ENCODE measurements at places on chromosomes 1 and 21.

- DNase-seq = peak; percentile 89
These were observed 61.7 kb upstream of the ADAR start for GRCh38 chr1:154669464-154670282.

- DNase-seq = peak; percentile 80
These were observed 11.0 kb upstream of the LHX4 start for GRCh38 chr1:180218806-180219765.

- peak; percentile 82 for DNase-seq
These were observed 26.7 kb upstream of the RPTN start for GRCh38 chr1:152185544-152186391.

GRCh38 chr21:24590261-24590660 is 1017.0 kb downstream of the MRPL39 start:
- DNase-seq = no peak

DNA sequence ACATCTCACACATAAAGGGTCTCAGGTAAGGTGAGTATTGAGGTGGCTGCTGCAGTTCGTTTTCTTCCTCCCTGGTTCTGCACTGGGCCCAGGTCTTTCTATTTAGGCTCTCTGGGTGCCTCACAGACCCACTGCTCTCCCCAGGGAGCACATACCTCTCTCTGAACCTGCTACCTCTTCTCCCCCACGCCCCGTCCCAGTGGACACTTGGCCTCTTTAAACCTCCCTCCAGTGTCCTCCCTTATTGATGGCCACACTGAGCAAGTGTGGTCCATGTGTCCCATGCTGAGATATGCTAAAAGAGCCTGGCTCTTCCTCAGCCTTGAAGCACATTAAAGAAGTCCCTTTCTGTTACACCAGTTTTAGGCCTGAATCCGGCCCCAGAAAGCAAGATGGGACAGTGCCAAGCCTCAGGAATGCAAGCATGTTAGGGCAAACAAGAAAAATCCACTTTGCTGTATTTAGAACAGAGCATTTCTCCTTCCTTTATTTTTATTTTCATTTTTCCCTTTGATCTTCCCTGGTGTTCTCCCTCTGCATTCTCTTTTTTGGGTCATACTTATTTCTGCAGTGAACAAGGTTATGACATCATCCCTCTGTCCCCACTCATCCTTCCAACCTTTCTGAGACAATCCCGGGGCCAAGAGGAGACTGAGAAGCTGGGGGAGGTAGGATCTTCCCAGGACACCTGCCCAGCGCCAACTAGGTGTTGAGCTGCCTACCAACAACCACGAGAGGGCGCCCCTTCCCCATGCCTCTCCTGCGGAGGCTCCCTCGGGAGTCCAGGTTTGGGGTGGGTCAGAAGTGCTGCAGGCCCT is 5.0 kb upstream of the CHI3L2 start:
- DNase-seq = peak; percentile 86

DNA sequence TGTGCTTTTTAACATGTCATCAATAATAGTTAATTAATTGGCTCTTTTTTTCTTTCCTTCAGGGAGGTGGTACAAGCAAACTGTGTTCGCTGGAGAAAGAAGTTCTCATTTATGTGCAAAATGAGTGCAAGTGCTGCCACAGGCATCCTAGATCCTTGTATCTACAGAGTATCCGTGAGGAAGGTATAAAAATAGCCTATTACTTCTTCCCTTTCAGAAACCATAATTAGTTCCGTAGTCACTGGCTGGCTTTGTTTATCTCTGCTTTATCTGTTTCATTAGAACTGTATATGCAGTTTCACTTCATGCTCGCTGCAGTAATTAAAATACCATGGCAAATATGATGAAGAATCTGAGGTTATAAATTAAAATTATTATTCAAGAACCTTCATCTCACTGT is 40.6 kb downstream of the EEIG2 start:
- DNase-seq = no peak

GRCh38 chr1:193111641-193112090 is 6.5 kb upstream of the GLRX2 start:
- no peak for DNase-seq

DNA sequence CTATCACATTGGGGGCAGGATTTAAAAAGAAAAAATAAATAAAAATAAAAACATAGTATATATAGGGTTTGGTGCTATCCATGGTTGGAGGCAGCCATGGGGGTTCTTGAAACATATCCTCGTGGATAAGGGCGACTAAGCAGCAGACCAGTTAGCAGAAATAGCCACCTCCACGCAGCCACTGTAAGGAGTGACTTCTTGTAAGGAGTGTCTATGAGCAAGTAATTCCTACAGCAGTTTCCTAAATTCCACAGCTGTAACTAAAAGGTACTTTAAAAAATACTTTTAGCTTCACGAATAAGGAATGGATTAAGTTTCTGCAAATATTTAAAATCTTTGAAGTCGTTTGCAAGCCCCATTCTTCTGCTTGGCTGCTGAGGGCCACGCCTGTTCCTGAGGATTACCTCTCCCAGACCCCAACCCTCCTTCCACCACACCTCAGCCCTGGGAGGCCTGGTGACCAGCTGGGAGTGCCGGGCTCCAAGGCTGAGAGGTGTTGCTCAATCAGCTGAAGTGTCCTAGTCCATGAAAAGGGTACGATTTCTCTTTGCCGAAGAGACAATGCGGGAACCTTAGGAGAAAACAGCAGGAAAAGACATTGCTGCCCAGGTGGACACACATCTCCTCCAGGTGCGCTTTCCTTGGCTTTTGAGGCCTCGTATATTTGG is 115.3 kb downstream of the ADSS2 start:
- no peak for DNase-seq
